ENCODE measurements at places on chromosomes 1 and 21.

DNA sequence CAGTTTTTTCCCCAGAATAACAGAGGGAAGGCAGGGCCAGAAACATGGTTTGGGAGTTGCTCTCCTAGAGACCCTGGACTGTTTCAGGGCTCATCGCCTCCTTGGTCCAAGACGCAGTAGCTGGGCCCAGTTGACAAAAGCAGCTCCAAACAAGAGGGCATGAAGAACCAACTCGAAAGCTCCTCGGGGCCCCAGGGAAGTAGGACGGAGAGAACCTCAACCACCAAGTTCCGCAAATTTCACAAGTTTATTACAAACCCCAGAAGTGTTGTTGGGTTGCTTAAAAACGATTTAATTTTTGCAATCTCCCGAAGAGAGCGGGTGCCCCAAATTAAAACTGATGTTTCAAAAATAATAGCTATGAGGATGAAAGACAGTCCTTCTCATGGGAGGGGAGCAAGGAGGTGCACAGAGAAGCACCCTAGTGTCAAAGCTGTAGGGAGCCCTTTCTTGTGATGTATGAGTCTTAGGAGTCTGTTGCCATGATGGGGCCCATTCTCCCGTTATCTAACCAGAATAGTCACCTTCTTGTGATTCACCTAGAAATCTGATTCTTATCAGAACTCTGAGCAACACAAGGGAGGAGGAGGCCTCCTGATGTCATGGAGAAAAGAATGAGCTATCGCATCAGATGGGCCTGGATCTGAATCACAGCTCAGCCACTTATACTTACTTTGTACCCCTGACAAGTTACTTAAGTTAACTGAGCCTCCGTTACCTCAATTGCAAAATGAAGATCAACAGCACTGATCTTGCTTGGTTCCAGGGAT is 165.7 kb upstream of the IRF2BP2 start:
- DNase-seq, result peak; percentile 56

DNA sequence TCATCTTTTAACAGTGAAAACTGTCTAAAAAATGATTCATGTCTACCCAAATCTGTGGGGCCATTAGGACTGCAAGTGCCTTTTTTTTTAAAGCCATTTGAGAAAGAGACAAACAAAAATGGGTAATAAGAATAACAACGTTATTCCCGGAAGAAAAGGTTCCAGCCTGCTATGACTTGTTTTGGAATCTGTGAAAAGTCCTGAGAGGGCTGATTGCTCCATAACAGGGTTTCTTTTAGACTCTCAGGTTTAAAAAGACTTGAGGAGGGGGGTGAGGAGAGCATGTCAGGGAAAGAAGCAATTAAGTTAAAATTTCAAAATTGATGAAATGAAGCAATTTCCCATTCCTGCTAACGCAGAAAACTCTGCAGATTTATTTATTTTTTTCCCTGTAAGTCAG is 56.4 kb downstream of the CACHD1 start:
- DNase-seq, result no peak

DNA sequence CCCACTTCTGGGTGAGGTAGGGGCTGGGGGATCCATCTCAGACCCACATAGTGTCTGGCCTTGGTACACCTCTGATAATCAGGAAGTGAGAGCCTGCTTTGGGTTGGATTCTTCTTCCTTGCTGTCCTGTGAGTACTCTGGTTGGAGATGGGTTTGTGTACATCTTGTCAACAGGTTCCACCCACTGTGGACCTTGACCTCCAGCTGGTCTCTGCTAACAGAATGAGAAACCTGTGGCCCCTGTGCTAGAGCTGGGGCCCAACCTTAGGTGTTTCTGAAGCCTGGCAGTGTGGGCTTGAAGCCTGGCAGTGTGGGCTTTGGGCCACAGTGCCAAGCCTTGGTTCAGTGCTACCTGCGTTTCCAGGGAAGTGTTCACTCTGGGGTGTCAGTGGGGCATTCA is 2.6 kb downstream of the ZBTB48 start:
- DNase-seq, result no peak

- DNase-seq, result no peak
These were observed 150.7 kb downstream of the PBX1 start for GRCh38 chr1:164709541-164710278.

DNA sequence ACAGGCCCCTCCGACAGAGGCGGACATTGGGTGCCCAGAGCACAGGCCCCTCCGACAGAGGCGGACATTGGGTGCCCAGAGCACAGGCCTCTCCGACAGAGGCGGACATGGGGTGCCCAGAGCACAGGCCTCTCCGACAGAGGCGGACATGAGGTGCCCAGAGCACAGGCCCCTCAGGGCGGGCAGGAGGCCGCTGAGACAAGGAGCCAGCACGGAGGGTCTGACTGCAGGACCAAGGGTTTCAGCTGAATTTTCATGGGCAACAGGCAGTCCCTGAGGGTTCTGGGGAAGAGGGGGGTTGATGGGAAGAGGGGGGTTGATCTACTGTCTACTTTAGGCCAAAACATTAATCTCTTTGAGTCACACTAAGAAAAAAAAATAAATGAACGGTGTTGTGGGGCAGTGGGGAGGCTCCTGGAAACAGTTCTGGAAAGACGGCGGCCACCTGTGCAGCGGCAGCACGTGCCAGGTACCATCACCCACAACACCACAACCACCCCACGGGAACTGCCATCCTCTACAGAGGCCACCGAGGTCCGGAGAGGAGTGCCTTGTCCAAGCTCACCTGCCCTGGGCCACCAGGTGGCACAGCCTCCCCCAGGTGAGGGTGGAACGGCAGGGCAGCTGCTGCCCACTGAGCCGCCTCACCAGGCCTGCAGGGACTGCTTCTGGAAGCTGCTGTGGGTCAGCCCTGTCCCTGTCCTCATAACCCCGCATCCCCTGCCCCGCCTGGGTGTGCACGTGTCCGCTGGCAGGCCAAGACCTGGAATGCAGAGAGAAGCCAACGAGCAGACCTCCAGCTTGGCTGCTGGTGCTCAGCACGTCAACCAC is 20.5 kb downstream of the PRDM15 start:
- DNase-seq, result no peak

DNA sequence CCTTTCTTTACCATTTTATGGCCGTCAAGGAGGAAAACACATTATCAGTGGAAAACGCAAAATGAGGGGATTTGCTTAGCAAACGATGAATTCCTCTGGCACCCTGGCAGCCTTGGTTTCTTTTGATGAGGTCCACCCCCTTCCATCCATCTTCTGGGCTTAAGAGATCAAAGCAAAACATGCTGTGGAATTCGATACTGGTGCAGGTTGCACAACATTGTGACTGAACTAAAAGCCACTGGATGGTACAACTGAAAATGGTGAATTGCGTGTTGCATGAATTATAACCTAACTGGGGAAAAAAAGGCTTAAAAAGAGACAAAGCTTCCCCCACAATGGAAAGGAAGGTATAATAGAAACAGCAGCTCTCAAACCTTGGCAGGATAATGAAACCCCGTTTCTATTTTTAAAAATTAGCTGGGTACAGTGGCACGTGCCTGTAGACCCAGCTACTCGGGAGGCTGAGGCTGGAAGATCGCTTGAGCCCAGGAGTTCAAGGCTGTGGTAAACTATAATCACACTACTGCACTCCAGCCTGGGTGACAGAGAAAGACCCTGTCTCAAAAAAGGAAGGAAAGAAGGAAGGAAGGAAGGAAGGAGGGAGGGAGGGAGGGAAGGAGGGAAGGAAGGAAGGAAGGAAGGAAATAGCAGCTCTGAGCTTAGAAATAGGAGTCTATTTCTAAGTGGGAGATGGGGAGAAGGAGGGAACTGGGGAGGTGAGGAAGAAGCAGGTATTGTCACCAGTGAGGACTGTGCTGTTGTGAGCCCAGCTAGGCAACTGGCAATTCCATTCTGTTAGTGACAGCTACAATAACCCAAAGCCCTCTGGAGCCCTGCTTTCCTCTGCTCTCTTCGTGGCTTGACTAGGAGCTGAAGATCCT is 29.0 kb upstream of the LGALS8 start:
- DNase-seq, result no peak

DNA sequence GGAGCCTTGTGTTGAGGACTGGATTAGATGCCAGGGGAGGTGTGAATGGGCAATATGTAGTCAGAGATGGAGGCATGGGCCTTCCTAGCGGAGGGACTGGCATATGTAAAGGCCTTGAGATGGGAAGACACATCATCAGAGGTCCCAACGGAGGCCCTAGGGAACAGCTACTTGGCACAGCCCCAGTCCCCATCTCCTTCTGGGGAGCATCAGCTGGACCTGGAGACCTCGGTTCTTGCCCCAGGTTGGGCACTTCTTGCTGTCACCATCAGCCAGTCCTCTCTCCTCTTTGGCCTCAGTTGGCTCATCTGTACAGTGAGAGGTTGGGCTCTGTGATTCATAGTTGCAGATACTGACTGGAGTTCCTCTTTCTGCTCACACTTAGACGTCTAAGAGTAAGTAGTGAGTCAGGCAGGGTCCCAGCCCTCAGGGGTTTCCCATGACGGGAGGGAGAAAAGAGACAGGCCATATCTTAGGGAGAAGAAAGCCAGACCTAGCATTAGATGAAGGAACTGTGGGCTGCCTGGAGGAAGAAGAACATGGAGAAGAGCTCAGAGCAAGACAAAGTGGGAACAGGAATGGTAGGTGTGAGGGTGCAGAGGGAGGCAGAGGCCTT is 3.4 kb upstream of the MARCKSL1 start:
- peak; percentile 56 for DNase-seq

DNA sequence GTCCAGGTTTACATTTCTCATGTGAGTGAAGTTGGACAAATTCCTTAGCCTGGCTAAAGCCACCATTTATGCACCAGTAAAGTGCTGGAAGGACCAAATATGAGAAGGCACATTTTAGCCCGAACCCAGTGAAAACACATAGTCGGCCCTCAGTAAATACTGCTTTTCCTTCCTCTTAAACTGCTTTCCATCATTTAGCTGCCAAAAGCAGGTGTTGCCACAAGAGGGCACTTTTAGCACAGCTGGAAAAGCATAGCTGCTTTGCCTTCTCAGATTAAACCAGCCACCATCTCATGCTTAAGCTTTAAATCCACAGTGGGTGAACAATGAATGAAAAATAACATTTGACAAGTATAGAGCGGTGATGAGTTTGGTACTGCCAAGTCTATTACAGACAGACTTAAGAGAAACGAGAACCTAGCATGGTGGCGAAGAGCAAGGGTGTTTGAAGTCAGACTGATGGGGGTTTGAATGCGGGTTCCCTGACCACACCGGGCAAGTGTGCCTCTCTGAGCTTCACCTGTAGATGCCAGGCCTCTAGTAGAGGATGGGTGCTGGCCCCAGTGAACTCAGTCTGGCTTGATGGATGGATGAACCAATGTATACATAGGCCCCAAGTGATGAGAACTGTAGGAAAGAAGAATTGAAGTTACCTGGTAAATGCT is 57.8 kb downstream of the SLC35D1 start:
- peak; percentile 71 for DNase-seq

GRCh38 chr1:35656863-35657232 is 15.5 kb upstream of the PSMB2 start:
- DNase-seq, result no peak

DNA sequence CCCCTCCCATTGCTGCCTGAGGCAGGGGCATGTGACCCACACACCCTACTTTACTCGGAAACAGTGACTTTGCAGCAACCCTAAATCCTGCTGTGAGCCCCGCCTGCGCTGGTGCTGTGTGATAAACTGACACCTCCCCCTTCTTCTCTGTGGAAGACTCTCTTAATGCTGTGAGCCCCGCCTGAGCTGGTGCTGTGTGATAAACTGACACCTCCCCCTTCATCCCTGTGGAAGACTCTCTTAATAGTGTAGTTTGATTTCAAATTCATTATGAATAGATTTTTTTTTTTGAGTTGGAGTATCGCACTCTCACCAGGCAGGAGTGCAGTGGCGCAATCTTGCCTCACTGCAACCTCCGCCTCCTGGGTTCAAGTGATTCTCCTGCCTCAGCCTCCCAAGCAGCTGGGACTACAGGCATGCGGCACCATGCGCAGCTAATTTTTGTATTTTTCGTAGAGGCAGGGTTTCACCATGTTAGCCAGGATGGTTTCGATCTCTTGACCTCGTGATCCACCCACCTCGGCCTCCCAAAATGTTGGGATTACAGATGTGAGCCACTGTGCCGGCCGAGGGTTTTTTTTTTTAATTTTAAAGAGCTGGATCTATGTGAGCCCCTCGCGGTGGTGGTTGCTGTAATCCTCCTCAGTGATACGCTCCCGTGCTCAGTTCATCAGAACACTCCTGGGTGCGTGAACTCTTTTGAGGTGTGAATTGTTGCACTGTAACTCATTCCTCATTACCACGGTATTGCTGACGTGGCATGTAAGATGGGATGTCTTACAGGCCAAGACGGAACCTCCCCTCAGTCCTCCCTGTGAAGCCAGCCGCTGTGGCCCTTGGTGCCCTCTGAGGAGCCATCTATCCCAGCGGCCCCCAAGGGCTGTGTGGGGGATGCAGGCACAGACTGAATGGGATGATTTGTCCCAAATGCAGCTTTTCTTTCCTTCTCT is 60.3 kb downstream of the GALNT2 start:
- peak; percentile 56 for DNase-seq

DNA sequence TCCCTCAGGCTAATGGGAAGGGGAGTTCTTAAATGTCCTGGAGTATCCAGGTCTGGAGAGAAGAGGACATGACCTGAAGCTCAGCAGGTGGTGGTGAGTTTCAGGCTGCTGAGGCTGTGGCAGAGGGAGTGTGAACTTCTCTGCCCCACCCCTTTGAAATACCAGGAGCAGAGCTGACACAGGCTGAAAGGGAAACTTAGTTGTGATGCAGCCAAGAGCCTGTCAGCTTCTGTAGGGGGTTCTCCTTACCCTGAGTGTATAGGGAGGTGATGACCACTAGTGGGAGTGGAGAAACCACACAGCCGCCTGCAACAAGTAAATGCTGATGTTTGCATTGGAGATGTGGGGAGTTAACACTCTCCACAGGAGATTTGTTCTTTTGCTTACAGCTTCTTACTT is 152.3 kb downstream of the FCRL5 start:
- DNase-seq, result no peak

DNA sequence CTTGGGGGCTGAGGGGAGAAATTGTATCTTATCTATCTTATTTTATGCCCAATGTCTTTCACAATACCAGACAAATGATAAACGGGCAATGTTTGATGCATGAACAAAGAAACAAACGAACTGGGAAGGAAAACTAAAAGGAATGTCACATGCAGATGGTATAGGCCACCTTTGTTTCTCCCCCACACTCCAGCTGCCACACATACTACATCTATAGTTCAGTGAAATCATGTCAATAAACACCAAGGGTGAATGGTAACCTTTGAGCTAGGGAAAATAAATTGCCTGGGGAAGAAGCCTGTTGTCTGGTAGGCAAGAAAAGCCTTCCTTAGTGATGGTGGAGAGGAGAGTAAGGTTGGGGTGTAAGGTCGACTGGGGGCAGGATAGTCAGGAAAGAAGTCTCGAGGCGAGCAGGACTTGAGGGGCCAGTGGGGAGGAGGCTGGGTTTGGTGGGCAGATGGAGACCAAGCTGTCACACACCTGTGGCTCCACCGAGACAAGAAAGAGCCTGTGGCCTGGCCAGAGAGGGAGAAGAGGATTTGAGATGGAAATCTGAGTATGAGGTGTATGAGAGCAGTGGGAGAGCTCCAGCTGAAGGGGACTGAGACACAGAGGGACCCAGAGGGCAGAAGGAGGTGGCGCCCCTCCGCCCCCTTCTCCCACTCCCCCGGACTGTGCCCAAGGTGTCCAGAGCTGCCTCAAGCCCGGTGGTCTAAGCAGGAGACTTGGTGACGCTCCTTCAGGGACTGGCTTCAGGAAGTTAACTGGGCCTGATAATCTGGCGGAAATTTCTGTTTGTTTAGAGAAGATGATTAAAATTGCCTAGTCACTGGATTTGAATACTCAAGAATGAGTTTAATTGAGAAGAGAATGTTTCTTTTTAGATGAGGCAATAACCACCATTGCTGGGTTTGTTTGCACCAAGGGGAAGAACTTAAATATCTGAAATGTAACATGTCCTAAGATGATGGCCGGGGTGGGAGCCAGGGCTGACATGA is 37.3 kb downstream of the ATF3 start:
- DNase-seq, result no peak

- no peak for DNase-seq
These were observed 3.2 kb upstream of the C1orf74 start for GRCh38 chr1:209787551-209787950.

GRCh38 chr21:41620982-41621381 is 113.0 kb upstream of the TMPRSS2 start:
- DNase-seq, result no peak

Data from stimulated activated CD4-positive, alpha-beta T cell treated with anti-CD3 and anti-CD28 coated beads, Interleukin-4, amount 100 ng/mL, for 24 hours (primary cell).